CD4-positive, alpha-beta T cell treated with Interleukin-1 beta for 1 hour (primary cell): ENCODE measurements at places on chromosomes 3 and 15.

DNA sequence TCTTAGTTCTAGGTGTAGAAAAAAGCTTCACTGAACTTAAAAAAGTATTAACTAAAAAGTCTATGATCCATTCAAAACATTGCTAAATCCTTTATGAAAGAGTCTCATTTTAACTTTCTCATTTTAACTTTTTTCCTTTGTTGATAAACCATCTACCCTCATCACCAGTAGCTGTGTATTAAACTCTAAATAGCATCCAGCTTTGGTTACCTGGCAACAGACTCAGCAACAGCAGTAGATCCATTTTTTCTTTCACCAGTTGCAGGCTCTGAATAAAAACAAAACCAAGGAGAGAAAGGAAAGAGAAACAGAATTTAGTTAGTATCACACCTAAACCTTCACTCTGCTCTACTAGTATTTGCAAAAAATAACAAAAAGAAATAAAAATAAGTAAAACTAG lies 51.6 kb downstream of the TP53BP1 start:
- no peak for DNase-seq

DNA sequence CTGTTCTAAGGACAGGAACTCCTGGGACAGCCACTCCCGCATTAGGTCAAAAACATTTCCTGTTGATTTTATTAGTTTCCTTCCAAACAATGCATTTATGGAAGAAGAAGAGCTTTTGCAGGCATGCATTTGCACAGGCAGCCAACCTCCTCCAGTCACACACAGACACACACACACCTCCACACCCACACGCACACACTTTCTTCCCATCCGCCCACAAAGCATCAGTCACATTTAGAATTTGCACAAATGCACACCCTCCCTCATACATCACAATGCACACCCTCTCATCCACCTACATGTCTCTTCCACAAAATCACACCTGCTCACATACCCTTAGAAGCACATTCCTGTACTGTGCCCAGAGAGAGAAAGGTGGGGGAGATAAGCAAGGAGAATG lies 4.1 kb upstream of the TYRO3 start:
- no peak for DNase-seq

DNA sequence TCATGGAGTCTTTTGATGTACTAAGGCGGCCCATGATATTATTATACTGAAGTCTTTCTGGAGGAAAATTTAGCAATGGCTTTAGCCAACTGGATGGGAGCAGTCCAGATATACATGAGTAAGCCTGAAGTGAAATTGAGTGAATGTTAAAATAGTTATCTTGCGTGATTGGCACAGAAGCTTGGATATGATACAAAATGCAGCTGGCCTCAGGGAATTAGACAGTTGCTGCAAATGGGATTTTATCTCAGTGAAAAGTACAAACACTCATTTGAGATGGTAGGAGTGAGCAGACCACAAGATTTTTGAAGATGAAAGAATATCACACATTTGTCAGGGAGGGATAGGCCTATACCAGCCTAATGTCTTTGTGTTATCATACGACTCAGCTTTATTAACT lies 8.9 kb downstream of the LMOD3 start:
- no peak for DNase-seq

DNA sequence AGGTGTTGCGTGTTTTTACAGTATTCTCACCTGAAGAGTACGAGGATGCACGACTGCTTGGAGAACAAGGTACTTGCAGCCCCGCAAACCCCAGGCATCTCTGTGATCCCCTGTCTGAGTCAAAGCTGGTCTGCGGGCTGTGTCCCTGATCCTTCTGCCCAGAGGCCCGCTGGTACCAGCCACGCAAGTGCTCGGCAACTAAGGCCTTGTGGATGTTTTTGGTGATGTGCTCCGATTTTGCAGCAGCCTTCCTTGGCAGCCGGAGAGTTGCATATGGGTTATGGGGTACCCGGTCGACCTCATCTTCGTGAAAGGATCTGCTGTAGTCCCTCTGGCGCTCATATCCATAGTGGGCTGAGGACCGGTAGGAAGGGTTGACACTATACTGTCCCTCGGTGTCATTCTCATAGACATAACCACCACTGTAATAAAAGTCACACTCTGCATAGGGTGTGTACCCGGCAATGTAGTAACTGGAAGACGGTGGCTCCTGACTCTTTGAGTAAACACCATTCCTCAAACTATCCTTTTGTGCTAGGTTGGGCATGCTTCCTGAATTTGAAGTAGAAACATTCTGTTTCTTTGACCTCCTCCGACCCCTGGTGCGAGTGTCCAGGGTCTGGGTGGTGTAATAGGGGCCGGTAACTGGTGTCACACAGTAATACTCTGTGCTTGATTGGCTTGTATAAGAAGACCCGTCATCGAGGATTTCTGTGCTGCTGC lies 58.6 kb upstream of the LMOD3 start:
- no peak for DNase-seq

DNA sequence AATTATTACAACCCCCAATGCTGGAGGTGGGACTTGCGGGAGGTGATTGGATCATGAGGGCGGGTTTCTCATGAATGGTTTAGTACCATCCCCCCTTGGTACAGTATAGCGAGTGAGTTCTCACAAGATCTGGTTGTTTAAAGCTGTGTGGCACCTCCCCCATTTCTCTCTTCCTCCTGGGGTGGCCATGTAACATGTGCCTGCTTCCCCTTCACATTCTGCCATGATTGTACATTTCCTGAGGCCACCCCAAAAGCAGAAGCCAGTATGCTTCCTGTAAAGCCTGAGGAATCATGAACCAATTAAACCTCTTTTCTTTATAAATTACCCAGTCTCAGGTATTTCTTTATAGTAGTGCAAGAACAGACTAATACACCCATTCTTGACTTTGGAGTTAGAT lies 20.3 kb upstream of the PROK2 start:
- no peak for DNase-seq

DNA sequence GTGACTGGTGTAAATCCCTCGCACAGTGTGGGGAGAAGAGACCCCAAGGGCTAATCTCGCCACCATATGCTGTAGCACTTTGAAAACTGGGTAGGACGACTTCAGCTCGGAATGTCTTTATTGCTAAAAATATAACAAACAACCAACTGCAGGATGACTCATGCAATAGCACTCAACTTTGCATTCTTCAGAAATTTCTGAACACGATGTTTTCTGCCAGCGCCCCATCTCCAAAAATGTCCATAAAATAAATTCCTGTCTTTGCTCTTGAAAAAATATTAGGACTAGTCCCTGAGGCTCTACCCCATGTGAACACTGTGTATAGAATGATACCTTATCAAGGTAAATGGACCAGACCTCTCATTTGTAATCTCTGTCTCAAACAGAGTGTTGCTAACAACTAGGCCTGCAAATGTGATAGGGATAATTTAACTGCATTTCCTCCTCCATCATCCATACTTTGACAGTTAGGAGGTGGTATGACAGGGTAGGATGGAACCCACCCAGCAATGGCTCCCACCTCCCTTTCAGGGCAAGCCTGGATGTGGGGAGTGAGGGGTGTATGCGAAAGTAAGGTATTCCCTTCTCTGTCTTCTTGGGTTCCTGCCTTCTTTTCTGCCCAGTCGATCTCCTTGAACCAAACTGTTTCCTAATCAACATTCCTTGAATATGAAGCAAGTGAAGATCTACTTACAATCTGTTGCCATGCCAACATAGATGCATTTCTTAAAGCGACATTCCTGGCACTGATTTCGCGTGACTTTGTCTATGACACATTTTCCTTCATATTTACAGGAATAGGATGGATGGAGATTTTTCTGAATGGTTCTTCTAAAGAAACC lies 201.1 kb downstream of the NR1D2 start:
- no peak for DNase-seq

- no peak for DNase-seq
Observed at GRCh38 chr3:159174715-159175692, 373.1 kb downstream of the MFSD1 start.

DNA sequence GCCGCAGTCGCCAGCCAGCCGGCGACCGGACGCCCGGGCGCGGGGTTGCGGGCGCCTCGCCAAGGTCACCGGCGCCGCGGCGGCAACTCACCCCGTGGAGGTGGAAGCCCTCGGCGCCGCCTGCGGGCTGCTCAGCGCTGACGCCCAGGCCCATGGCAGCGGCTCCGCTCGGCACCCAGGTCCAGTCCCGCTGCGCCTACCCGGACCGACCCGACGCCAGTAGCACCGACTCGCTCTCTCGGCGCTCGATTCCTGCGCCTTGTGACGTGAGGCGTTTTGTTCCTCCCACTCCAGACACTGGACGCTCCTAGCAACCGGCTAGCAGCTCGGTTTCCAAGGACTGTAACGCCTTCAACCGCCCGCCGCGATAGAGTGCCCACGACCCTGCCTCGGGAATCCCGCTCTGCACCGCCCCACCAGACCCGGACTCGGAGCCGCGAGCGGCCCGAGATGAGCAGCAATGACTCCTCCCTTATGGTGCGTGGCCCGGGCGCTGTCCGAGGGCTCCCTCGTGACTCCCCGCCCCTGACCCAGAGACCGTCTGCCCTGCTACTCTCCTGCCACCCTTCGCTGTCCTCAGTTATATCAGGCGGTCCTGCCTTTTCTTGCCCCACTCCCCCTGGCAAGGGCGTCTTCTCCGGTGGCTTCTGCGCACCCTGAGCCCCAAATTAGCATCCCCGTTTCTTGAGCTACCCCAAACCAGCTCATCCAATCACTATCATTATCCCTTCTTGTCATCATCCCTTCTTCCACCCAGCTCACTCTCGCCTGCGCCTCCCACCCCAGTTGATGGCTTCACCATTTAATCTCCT lies at the start of the genes GORASP1 and TTC21A:
TSS of gene GORASP1 (minus strand) at position 240 of the 812 bp plus-strand sequence. CDS start at position 154, 86 bp downstream.
TSS of gene TTC21A (plus strand) at position 293 of the 812 bp plus-strand sequence. CDS start at position 451, 158 bp downstream.
- DNase-seq: peak; percentile 75

DNA sequence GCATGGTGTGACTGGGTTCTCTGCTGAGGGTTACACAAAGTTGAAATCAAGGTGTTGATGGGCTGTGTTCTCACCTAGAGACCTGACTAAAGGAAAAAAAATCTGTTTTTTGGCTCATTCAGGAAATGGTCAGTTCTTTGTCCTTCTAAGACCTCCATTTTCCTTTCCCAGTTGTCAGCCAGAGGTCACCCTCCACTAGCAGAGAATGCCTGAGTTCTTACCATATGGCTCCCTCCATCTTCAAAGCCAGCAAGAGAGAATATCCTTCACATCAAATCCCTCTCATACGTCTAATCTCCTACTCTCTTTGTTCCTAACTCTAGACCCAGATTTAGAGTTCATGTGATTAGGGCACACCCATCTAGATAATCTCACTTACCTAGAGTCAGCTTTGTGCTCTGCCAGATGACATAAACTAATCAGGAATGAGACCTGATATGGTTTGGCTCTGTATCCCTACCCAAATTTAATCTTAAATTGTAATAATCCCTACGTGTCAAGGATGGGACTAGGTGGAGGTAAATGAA lies 19.4 kb downstream of the ANKRD28 start:
- DNase-seq: no peak

GRCh38 chr15:97023488-97023844 lies 693.0 kb downstream of the NR2F2 start:
- no peak for DNase-seq
